ENCODE measurements at places on chromosomes 7 and 10.

GRCh38 chr10:121833387-121833786, 94.4 kb downstream of the ATE1 start:
- DNase-seq: no peak

DNA sequence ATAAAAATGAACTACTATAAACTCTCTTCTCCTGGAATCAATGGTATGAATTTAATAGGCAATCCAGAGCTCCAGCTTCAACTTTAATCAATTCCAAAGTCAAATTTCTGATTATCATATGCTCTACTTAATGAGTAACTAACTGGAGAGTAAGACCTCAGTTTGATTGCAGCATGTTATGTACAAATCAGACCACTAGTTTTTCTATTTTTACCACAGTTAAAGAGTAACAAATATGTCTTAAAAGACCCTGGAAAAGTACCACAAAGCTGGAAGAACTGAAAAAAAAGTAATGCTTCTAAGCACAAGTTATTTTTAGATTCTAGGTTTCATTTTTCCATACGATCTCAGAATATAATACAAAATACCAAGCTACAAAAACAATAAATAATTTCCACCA, 56.0 kb upstream of the TNKS2 start:
- DNase-seq: no peak

GRCh38 chr10:101686133-101686925, 8.6 kb downstream of the FBXW4 start:
- no peak for DNase-seq

DNA sequence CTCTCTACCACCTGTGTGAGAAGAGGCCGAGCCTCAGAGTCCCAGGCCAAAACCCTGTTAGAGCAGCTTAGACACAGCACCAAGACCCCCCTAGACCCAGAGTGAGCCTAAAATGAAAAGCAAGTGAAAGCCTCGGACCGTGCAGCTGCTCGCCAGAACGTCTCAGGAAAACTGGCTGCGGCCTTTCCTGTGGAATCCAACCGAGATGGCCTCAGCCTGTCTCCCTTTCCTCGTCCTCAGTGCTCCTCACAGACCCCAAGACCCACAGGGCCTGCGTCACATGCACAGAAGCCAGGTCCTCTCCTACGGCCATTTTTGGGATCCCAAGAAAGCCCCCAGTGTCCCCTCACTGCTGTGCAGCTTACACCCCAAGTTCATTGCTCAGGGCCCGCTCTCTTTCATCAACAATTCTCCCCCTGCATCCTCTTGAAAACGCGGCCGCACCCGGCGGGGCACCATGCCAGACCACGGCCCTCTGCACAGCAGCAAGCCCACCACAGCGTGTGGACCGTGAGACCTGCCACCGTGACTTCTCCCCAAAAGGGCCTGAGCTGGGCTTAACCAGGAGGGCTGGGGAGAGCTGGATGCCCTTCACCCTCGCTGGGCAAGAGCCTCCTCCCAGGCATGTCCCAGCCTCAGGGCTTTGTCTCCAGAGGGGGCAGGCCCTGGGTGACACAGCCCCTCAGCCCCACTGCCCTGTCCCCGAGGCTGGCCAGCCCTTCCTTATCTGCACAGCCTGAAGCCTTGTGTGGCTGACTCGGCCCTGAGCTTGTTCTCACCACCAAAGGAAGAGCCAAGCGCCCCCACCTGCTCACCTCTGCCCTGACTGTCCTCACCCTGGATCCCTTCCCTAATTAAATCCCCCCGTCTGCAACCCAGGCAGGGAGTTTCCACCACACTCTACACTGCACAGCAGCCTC, 142.9 kb downstream of the PTPRN2 start:
- no peak for DNase-seq

DNA sequence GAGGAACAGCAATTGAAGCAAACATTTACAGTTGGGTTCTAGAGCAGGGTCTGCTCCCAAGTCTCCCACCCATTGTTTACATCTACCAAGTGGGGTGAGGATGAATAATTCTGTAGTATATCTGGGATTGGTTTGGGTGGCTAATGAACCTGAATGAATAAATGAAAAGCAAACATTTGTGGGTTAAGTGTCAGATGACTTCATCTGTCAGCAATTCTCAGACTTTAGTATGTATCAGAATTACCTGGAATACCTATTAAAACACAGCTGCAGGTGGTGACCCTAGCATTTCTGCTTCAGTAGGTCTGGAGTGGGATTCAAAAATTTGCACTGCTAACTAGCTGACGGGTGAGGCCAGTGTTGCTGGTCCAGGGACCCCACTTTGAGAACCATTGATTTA, 18.0 kb upstream of the NPVF start:
- no peak for DNase-seq

DNA sequence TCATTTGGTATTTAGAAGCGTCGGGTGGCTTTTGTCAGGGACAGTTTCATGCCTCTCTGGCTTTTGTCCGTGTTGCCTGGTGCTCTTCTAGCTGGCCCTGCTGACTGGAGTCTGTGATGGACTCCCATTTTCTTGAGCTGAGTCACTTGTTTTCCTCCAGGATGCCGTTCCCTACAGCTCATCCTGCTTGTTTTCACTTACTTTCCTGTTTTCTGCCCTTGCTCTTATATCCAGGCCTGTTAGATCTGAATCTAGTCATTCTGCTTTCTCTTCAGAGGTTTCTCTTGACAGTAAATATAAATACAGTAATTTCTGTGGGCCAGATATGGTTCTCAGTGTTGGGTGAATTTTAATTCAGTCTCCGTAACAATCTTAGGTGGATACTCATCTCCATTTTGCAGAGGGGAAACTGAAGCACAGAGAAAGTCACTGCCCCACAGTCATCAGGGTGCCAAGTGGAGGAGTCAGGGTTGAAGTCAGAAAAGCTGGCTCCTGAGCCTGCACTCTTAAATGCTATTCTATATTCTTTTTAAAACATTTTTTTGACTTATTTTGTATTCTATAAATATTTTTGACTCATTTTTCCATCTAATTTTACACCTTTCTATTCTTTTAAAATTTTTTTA, 85.4 kb downstream of the CCNY start:
- DNase-seq: no peak

All from stimulated activated naive CD4-positive, alpha-beta T cell (primary cell).